ENCODE measurements at places on chromosomes 1 and 21. TPM values are rescaled to one million over a fixed set of nuclear protein-coding genes. Genes with fewer than 3 reads are reported as not detected.

DNA sequence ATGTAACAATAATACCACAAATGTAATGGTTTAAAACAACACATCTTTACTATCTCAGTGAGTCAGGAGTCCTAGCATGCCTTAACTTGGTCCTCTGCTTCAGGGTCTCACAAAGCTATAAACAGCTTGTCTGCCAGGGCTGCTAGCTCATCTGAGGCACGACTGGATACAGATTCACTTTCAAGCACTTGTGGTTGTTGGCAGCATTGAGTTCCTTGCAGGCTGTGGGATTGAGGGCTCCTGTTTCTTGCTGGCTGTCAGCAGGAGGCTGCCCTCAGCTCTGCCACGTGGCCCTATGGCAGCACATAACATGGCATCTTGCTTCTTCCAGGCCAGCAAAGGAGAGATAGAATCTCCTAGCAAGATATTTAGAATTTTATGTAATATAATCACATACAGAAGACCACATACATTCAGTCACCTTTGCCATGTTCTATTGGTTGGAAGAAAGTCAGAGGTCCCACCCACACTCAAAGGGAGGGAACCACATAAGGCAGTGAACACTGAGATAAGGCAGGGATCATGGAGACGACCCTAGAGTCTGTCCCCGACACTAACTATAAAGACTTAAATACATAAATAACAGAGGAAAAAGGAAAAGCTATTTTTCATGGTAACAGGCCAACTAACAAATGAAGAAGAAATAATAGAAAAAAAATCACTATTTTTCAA, 18.9 kb upstream of the IPP start:
- H3K27ac ChIP-seq: no peak overlapping the region
- H3K4me3 ChIP-seq: no peak overlapping the region
- DNase-seq: no peak
- H3K27me3 ChIP-seq: no peaks in the 10 kb centered on the region
- H3K4me1 ChIP-seq: no peaks in the 10 kb centered on the region
- no peaks in the 10 kb centered on the region for H3K36me3 ChIP-seq

DNA sequence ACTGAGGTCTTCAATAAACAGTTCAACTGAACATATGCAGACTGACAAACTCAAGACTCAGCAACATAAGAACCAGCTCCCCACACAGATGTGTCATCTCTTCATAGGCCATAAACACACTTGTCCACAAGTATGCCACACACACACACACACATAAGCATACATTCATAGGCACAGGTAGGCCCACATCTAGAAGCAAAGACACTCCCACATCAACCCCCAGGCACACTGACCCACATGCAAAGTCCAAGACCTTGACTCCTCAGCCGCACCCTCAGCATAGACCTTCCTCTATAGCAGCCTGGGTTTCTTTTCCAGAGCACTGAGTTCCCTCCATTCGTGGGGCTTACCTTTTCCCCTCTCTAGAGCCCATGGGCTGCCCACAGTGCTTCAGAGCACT, 1.4 kb downstream of the LAD1 start:
- H3K36me3 ChIP-seq: no peaks in the 10 kb centered on the region
- no peak overlapping the region for H3K4me3 ChIP-seq
- no peak overlapping the region for H3K27ac ChIP-seq
- H3K4me1 ChIP-seq: peaks cover 12% of the 10 kb centered on the region

The TTLL7 gene
- total RNA-seq: 3.2 TPM

The KCNE2 gene
- total RNA-seq: not detected

DNA sequence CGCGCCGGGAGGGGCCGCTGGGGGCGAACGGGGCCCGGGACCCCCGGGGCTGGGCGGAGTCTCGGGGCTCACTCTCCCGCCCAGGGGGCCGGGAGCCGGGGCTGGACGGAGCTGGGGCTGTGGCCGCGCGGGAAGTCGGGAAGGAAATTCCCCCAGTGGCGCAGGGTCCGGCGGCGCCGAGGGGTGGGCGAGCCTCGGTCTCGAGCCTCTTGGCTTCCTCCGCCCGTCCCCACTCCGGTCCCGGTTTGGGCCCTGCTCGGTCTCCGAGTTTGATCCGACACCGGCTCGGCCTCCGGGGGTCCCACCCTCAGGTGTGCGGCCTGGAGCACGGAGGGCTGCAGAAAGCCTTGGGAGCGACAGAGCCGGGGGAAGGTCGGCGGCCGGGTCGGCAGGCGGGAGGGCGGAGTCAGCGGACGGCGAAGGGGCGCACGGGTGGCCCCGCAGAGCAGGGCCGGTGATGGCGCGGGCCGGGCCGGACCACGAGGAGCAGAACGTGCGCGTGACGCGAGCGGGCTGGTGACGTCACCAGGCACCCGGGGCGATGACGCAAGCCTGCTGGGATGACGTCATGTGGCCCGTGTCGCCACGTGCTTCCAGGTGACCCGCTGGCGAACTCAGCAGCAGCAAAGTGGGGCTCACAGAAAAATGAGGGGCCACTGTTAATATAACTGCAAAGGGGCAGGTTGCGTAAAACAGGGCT, 610 bp upstream of the HES4 start:
- H3K36me3 ChIP-seq: no peaks in the 10 kb centered on the region
- H3K27me3 ChIP-seq: peaks cover 70% of the 10 kb centered on the region
- peak; percentile 78 for DNase-seq
- peak overlapping the region; percentile 99 for H3K27ac ChIP-seq
- H3K4me3 ChIP-seq: peak overlapping the region; percentile 79

GRCh38 chr1:206128196-206128595, 11.0 kb upstream of the AVPR1B start:
- no peak for DNase-seq
- no peaks in the 10 kb centered on the region for H3K36me3 ChIP-seq
- no peak overlapping the region for H3K27ac ChIP-seq
- H3K4me1 ChIP-seq: no peaks in the 10 kb centered on the region
- H3K4me3 ChIP-seq: no peak overlapping the region

Data from heart left ventricle (tissue), 16 donors.